Stimulated activated naive CD4-positive, alpha-beta T cell (primary cell): ENCODE measurements at places on chromosomes 7 and 10.

GRCh38 chr7:26306790-26307189 is 15.1 kb downstream of the SNX10 start:
- DNase-seq: no peak

DNA sequence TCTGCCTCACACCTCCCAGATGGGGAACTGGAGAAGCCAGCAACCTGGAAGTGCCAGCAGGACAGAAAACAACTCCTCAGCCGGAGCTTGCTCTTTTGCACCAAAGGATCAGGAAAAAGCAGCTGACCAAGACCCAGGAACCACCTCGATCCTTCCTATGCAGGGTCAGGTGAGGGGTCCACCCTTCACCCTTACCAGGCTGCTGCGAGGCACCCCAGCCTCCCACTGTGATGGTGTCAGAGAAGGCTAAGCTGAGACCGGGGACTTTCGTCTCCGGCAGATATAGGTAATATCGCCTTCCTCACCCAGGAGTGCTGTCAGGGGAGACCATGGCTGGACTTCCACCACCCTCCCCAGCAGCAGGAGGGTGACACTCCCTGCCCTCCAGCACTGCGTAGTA is 254.7 kb downstream of the TCERG1L start:
- DNase-seq: no peak

DNA sequence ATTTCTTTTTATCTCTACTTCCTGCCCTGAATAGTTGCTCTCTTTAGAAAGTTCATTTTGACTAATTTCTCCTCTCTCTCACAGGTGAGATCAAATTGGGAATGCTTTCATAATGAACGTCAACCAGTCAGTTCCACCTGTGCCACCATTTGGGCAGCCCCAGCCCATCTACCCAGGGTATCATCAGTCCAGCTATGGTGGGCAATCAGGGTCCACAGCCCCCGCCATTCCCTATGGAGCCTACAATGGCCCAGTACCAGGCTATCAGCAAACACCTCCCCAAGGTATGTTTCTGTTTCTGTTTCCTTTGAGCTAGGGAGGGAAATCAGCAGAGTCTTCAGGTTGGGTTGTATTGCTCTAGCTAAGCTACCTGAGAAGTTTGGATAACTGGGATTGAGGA is 2.5 kb downstream of the SEC24C start:
- no peak for DNase-seq

DNA sequence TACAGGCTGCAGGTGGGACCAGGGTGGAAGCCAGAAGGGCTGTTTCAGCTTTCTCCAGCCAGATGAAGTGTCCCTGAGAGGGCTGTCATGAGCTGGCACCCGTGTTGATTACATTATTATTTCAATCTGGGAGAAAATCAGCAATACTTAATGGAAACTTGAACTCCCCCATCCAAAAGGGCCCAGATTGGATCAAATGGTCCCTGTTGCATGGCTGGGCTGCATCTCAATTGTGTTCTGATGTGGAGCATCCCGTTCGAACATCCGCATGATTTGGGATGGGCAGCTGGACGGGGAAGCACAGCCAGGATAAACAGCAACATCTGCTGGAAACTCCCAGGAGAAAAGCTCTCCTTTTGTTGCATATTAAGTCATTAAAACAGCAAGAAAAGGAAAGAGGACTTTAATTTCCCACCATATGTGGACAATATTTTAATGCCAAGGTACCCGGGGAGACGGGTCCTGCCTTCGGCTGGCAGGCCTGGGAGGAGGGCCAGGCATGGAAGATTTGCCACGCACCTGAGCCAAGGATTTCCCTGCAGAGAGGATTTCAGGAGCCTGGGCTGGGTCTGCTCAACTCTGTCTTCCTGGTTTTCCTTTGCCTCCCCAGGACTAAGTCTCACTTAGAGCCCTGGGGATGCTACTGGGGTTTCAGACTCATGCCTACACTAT is 52.4 kb downstream of the NPTX2 start:
- DNase-seq: no peak

- DNase-seq: no peak
Measured at GRCh38 chr10:119309423-119309770, 102.0 kb downstream of the GRK5 start.

- no peak for DNase-seq
Measured at GRCh38 chr10:52664629-52665028, 108.0 kb downstream of the MBL2 start.

DNA sequence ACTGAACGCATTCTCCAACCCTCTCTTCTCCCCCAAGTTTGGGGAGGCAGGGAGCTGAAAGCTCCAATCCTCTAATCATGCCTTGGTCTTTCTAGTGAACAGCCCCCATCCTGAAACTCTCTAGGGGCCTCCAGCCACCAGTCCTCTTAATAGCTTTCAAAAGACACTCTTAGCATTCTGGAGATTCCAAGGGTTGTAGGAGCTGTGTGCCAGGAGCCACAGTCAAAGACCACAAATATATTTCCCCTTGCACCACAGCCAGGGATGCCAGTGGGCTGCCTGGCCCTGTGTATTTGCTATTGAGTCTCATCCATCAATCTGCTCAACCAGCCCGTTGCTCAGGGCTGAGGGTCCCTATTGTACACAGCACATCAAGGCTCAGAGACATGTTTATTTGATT is 18.5 kb upstream of the MLXIPL start:
- DNase-seq: no peak

DNA sequence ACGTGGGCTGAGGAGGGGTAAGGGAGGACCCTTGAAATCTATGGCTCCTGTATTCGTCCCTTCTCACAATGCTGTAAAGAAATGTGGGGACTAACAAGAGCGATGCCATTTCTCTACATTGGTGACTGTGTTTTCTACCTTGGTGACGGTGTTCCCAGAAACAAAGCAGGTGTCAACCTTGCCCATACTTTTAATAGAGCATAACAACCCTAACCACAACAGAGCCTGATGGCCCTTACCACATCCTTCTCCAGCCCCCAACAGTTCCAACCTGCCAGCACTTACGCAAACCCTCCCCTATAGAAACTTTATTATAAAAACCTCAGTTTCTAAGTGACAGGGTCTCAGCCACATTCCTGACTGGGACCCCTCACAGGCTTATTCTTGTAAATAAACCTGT is 28.2 kb upstream of the ADCYAP1R1 start:
- DNase-seq: no peak

GRCh38 chr10:76285515-76285914 is 854.1 kb downstream of the LRMDA start:
- DNase-seq: no peak

DNA sequence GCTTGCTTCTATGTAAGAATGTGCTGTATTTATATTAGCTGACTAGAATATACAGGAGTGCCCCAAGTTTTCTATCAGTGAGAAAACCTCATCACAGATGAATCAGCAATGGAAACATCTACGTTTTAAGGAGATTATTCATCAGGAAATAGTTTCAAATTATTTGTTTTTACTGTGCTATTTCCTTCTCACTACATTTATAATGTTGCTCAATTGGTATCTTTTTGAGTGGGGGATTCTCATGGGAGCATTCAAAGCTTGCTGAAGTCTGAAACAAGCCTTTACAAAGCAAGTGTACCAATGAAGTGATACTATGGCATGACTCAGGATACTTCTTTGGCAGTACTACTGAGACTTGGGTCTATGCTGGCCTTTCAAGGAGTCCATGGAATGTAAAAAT is 191.1 kb upstream of the SLC26A5 start:
- DNase-seq: no peak

DNA sequence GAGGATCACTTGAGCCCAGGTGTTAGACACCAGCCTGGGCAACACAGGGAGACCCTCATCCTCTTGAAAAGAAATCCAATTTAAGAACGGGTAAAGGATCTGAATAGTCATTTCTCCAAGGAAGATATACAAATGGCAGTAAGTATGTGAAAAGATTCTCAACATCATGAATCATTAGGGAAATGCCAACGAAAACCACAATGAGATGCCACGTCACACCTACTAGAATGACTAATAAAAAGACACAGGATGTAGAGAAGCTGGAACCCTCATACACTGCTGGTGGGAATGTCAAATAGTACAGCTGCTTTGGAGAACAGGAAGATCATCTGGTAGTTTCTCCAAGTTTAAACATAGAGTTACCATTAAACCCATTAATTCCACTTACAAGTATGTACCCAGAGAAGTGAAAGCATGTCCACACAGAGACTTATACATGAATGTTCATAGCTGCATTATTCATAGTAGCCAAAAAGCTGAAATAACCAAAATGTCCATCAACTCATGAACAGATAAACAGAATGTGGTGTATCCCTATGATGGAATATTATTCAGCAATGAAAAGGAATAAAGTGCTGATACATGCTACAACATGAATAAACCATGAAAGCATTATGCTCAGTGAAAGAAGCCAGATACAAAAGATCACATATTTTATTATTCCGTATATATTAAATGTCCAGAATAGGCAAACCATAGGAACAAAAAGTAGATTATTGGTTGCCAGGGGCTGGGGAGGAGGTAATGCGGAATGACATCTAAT is 13.1 kb upstream of the ZMIZ2 start:
- DNase-seq: no peak

DNA sequence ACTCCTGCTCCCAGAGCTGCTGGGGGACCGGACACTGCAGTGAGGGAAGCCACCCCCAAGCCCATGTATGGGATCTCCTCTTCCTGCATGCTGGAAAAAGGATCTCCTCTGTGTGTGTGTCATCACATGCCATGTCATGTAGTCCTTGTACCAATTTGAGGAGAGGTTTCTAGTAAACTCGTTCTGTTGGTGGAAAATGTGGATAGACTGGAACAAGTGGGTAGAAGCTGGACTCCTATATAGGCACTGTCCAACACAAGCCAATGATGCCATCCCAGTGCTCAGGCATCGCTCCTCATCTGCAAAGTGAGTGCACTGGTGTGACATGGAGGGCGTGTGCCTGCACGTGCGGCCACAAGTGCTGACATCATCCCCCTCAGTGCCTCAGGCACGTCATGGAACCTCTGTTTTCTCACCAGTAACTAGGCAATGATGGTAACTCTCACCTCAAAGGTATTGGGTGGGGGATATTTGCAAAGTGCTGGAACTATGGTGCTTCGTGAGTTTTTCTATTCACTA is 19.3 kb downstream of the MYO1G start:
- DNase-seq: no peak

- no peak for DNase-seq
Measured at GRCh38 chr7:114959931-114960330, 38.0 kb downstream of the MDFIC start.

DNA sequence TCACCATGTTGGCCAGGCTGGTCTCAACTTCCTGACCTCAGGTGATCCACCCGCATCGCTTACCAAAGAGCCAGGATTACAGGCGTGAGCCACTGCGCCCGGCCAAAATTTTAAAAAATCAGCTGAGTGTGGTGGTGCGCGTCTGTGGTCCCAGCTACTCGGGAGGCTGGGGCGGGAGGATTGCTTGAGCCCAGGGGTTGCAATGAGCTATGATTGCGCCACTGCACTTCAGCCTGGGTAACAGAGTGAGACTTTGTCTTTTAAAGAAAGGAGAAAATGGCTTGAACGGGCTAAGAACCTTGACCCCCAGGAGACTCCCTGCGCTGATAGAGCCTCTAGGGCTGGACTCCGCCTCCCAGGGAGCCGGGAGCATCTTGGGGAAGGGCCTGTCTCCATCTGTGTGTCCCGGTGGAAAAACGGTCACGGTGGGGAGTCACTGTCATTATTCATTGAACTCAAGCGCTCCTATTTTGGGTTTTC is 760 bp upstream of the KCTD7 start:
- DNase-seq: no peak
